CD4-positive, alpha-beta T cell treated with Interleukin-6 for 4 hours (primary cell): ENCODE measurements at places on chromosomes 6 and 20.
A peak's percentile ranks its signal among the peaks of the same experiment; 100 is the strongest.

DNA sequence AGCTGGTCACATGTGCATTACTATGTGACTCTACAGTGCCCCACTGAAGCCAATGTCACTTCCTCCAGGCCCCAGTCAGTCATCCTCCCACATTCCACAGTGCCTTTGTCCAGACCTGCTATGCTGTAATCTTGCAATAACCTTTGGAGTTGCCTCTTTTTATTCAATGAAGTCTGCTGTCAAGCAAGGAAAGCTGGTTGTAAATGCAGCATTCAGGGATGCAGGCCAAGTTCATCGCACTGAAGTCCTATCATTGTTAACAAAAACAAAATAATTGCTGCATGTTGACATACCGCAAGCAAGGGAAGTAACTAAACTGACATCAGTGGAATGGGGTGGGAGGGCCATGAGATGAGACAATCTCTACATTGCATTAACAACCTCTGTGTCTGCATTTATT lies 131.2 kb upstream of the CDYL start:
- DNase-seq, result no peak

DNA sequence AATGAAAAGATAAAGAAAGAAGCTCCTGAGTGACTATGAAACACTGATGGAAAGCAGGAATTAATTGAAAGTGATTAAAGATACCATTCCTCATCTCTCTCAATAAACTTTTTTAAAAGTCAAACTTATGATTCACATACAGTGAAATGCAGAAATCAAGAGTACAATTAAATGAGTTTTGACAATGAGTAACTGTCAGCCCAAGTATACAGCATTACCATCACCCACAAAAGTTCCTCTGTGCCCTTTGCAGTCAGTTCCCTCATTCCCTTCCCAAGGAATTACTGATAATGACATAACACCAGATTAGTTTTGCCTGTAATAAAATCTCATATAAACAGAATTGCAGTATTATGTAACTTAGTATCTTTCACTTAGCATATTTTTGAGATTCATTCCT lies 44.5 kb downstream of the ATG5 start:
- DNase-seq, result no peak

DNA sequence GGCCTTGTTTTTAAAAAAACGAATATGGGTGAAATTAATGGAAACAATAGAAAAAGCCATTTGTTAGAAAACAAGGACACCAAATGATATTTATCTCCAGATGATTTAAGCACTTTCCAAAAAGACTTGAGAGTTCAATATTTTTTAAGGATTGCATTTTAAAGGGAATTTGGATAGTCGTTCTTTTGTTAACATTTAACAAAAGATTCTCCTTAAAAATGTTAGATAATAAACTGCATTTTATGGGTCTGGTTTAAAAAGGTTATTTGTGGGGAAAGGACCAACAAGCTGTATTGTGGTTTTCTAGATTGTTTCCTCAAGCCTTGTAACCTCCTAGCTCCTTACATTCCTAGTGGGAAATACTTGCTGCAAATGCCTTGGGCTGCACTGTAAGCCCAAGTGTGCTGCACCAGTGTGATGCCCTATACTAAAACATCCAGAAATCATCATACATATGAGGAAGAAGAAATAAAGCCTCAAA lies 1.5 kb upstream of the PHIP start:
- no peak for DNase-seq

DNA sequence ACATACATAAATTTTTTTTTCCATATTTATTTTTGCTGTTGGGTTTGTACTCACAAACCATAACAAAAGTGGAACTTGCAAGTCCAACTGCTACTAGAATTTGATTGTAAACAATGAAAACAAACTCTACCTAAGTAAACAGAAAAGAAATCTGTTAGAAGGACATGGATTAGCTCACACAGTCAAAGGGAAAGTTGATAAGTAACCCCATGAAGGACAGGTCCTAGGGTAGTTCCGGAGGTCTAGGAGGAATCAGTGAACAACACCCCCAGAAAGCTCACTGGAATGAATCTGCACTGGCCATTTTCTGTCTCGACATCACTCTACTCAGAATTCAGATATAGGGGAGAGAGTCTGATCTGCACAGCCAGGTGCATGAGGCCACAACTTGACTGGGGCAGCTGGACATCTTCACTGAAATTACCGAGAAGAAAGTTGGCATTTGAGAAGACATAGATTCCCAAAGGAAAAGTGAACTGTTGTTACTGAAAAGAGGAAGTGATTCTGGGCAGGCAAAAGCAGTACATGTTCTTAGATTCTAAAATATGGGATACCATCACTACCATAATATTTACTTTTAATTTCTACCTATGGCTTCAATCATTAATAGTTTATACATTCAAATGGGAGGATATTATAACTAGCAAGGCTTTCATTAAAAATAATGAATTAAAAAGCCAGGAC lies 76.4 kb downstream of the HMGN3 start:
- no peak for DNase-seq

GRCh38 chr20:20083807-20084206 lies 31.5 kb downstream of the CFAP61 start:
- no peak for DNase-seq

- no peak for DNase-seq
Measured at GRCh38 chr20:11585752-11586352, 331.8 kb upstream of the BTBD3 start.

- no peak for DNase-seq
Measured at GRCh38 chr20:43721429-43722152, 5.2 kb downstream of the GTSF1L start.

- no peak for DNase-seq
Measured at GRCh38 chr6:11307226-11307625, 74.8 kb upstream of the NEDD9 start.

GRCh38 chr6:31908791-31909190 lies 6.9 kb upstream of the ZBTB12 start:
- DNase-seq, result no peak

DNA sequence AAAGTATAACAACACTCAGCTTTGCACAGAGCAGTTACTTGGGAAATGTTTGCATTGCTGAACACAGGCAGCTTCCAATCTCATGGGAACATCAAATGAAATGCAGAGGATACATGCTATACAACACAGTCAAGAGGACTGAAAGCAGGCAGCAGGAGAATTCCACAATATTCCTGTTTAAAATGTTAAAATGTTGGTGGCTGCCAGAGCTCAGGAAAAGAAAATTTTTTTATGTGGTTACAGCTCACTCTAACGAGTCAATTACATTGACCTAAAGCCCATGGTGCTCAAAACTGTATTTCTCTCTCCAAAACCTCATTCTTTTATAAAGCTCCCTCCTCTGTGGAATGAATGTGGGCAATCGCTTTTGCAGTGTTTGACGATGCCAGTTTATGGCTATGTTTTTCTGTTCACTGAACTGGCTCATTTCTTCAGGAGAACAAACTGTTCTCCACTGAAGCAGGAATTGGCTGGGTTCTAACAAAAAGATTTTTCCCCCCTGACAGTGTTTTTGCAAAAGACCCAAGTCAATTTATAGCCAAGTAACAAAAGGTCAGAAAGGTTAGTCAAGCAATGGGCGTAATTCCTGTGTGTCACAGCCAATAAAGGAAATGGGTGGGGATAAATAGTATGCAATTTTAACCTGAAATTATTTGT lies 69.0 kb downstream of the ZHX3 start:
- DNase-seq, result no peak

- DNase-seq, result peak; percentile 42
Measured at GRCh38 chr6:14717307-14717706, 528.6 kb upstream of the JARID2 start.

DNA sequence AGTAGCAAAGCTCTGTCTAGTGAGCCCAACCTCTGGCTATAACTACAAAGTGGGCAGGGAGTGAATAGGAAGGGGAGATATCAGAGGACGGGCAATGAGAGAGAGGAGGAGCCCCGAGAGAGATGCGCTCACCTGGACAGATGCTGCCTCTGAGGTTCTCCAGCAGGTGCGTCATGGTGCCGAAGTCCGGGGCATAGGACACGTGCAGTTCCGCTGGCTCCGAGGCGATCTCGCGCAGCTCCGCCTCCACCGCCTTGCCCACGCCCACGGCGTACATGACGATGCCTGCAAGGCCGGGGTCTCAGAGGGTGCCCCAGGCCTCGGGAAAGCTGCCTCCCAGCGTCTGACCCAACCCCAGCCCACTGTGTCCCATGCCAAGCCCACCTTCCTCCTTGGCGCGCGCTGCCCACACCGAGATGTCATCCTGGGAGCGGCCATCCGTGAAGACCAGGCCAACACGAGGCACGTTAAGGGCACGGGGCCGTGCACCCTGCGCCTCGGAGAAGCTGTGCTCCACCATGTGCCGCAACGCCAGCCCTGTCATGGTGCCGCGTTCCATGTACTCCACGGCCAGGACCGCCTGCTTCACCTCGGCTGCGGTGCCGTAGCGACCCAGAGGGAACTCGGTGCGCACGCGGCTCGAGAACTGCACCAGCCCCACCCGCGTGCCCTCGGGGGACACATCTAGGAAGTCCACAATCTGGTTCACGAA lies 8.7 kb upstream of the RBPJL start:
- DNase-seq, result no peak

DNA sequence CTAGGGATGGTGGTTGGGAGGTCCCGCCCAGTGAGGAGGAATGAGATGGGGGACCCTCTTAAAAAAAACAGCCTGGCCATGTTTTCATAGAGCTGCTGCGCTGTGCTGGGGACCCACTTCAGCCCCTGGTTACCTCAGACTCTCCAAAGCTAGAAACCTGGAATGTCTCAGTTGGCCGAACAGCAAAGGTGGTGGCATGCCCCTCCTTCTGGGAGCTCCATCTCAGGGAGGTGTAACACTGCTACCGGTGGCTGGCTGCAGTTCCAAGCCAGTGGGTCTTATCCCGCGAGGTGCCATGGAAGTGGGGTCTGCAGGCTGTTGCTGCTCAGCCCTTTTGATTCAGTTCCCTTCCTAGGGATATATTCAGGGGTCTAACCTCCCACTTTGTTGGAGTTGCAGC lies 35.7 kb upstream of the TFB1M start:
- DNase-seq, result no peak

DNA sequence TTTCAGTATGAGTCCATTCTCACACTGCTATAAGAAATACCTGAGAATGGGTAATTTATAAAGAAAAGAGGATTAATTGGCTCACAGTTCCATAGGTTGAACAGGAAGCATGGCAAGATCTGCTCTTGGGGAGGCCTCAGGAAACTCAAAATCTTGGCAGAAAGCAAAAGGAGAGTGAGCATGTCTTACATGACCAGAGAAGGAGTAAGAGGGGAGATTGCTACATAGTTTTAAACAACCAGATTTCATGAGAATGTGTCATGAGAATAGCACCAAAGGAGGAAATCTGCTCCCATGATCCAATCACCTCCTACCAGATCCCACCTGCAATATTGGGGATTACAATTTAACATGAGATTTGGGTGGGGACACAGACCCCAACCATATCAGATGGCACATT lies 672.4 kb downstream of the HTR1B start:
- DNase-seq, result no peak

GRCh38 chr20:23362392-23363256 lies 642 bp downstream of the GZF1 start:
- DNase-seq, result peak; percentile 20

- DNase-seq, result no peak
Measured at GRCh38 chr6:12545619-12546409, 170.8 kb upstream of the PHACTR1 start.

DNA sequence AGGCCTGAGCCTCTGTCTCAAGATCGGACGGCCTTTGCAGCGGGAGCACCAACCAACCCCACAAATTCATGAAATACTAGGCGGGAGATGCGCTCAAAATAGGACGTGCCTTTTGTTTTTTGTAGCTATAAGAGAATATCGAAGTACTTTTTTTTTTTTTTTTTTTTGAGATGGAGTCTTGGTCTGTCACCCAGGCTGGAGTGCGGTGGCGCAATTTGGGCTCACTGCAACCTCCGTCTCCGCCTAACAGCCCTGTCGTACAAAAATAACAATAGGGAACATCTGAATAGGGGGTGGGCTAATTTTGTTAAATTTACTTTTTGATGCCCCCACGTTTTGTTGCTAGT lies 5.9 kb upstream of the TUBB2A start:
- no peak for DNase-seq

- peak; percentile 40 for DNase-seq
Measured at GRCh38 chr20:59400708-59401107, 100.3 kb downstream of the EDN3 start.

- no peak for DNase-seq
Measured at GRCh38 chr6:10416863-10417641, 2.2 kb upstream of the TFAP2A start.

DNA sequence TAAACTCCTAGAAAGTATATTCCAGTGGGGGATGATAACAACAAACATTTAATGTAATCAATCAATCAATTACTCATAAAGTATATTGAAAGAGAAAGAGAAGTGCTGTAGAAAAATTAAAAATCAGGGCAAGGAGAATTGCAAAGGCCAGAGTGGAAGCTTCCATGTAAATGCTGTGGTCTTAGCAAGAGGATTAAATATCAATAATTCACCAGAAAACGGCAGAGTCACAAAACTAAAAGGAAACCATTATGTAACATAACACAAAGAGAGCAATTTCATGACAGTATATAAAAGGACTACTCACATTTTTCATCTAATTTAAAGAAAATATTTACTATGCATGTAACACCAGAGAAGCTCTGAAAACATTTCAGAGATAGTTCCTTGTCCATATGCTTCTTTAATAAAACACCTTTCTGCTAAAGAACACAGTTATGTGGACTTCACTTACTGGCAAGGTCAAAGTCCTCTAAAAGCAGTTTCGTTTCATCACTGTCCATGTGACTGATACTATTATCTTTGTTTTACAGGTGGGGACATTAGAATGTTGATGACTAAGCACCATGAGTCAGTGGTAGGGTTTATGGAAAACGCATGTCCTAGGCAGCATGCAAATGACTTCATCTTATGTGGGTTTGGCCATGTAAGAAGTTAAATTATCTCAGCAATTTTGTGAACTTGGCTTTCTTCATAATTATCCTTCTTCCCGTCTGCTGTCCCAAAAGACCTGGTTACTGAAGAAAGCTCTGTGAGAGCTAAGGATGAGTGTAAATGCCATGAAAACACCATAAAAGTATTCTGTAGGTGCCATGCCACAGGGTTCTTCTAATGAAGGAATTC lies 185.8 kb upstream of the TENT5A start:
- DNase-seq, result no peak

- DNase-seq, result no peak
Measured at GRCh38 chr20:34210271-34210670, 31.0 kb upstream of the ASIP start.

DNA sequence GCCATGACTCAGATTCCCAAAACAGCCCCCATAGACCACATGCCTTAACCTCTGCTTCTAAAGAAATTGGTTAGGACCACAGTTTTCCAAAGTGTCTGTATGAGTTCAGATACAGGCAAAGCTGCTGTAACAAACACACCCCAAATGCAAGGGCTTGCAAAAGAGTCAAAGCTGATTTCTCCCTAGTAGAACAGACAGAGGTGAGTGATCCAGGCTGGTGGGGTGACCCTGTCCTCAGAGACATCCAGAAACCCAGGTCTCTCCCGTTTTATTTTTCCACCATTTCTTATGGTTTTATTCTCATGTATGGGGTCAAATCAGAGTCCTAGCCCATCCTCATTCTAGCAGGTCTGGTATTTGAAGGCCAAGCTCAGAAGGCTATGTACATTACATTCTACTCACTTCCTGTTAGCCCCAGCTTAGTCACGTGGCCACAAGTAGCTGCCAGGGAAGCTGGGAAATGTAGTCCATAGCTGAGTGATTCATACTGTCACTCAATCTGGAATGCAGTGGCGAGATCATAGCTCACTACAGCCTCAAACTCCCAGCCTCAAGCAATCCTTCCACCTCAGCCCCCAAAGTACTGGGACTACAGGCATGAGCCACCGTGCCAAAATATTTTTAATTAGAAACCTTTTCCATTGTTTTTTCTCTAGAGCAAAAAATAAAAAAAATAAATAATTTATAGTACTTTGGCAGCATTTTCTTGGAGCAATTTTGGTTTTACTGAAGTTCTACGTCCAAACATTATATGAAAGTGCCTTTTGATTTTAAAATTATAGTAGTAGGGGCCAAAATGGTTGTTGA lies 175.2 kb downstream of the ZMYND8 start:
- no peak for DNase-seq
